GM13976 (cell line): ENCODE measurements at places on chromosomes 1 and 21.

GRCh38 chr1:18093193-18093592 is 14.4 kb upstream of the IGSF21 start:
- DNase-seq: no peak

DNA sequence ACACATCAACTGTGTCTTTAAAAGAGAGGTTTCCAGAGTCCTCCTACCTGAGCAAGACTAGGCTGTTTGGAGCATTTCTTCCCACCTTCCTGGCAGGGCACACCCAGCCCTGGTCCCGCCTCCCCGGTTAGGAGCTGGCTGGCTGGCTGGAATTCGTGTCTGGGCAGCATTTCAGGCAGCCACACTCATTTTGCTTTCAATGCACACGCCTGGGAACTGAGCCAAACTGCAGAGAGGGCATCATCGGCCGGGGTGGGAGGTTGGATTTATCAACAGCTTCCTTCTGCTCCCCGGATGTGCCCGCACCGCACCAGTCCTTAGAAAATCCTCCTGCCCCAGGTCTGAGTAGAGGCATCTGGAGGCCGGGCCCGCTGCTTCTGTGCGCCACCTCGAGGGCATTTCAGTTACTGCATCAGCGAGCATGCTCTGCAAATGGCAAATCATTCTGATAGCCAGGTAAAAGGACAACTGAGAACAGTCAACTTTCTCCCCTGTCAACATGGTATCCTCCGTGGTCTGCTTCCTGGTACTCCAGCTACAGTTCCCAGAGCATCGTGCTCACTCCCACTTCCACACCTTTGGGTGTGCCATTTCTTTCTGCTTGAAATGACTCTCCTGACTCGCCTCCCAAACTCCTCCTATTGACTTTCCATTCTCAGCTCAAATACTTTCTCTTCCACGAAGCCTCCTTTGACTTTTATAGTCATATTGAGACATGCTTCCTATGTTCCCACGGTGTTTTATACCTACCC is 20.6 kb downstream of the TCEA3 start:
- peak; percentile 86 for DNase-seq

DNA sequence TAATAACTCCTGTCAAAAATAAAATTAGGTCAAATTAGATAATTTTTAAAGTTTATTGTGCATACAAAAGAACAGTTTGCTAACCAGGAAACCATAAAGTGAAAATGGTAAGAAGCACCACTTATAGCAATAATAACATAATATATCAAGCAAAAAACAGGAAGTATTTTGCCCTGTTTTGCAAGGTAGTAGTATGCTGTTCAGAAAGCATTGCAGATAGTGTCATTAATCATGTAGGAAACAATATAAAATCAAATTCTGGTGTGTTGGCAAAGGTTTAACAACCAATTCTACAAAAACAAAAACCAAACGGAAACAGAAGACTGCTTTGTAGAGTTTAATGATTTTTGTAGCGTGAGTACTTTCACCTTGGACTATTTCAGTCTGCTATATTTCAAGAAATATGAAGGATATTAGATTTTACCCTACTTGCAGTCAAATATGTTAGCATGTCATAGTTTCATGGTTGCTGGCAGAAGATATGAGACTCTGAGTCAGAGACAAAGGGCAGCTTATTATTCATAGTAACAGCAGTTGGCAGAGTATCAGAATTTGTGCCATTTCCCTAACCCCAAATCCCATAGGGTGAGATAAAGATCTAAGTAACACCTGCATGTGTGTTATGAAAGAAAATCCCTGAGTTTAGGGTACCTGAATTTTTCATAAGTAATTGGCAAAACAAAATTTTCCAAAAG is 729.0 kb upstream of the BRINP3 start:
- DNase-seq: no peak

DNA sequence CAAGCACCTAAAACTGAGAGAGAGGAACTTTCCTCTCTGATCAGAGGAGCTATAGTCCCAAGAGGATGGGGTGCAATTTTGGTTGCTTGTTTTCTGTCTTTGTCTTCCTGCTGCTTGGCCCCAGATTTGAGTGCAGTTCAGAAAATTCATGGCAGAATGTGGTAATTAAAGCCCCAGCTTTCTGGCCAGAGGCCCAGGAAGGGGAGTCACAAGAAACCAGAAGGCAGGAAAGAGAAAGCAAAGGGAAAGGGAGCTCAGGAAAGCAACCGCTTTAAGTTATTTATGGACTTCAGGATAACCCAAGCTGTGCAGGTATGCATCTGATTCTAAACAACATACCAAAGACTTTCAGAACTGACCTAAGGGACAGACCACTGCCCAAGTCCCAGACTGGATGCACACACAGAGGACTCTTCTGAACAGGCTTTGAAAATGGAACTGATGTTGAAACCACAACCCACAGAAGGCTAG is 88.8 kb downstream of the ST3GAL3 start:
- DNase-seq: no peak

DNA sequence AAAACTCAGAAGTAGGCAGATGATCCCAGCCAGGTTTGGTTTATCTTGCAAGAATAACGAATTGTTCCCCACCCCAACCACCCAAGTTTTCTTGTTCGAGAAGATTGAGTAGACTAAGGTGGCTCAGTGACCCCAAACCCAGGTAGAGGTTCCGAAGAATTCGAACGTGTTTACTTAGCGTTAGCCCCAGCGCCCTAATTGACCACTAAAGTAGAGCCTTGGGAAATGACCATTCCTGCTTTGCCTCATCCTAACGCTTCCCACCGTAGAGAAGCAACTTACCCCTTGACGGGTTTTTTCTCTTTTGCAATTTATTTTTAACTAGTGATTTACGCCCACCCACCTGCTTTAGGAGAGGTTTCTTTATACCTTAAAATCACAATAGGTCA is 870 bp downstream of the FBXO28 start:
- DNase-seq: no peak

DNA sequence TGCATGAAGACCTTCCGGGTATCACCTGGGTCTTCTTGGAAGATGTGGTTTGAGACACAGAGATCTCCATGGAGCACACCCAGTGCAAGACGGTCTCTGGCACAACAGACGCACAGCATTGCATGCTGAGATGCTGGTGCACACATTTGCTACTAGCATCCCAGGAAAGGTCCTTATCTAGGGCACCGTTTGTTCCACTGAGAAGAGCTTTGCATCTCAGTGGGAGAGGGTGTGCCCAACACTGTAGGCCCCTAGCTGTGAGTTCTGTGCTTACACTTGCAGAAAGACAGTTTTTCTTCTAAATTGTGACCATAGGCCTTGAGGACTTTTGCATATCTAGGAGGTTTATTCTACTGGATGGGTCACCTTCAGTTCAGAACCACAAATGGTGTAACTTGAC is 554.1 kb downstream of the MATN1 start:
- DNase-seq: no peak

DNA sequence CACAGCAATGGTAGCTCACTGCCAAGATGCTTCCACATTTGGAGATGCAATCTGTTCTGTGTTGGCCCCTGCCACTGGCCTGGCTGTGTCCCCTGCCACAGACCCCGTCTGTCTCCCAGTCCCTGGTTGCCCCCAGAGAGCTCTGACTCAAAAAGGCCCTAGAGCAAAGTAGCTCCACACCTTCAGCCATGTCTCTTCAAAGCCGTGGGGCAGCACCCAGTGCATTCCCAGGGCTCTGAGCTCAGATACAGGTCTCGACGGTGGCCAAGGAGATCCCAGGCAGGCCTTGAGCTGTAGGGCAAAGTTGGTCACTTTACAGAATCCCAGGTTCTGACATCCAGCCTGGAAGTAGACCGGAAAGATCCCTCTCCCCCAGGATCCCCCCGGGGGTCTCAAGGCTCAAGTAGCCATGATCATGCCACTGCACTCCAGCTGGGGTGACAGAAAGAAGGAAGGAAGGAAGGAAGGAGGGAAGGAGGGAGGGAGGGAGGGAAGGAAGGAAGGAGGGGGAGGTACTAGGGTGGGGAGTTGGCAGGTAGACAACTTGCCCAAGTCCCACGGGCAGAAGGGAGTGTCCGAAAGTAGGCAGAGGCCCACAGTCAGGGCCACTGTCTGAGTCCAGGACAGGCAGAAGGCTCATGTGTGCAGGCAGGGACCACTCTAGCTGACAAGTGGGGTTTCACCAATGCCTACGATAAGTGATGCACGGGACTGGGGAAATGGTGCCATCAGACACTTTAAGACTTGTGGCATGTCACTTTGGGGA is 4.8 kb upstream of the ARF1 start:
- no peak for DNase-seq

DNA sequence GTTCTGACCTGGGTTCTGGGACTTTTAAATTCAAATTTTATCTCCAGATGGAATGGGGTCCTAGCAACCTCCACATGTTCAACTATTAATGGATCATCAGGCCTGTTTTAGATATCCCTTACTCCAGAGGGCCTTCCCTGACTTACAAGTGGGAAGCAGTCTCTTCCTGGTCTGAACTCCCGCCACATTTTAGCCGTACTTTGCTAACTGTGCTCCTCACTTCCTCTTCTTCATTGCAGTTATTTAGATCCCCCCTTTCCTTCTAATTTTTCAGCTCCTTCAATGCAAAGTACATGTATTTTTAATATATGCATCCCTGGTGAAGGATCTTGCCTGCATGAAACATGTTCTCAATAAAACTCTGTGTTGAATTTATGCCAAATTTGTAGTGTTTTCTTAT is 3.7 kb downstream of the CD1A start:
- DNase-seq: no peak

DNA sequence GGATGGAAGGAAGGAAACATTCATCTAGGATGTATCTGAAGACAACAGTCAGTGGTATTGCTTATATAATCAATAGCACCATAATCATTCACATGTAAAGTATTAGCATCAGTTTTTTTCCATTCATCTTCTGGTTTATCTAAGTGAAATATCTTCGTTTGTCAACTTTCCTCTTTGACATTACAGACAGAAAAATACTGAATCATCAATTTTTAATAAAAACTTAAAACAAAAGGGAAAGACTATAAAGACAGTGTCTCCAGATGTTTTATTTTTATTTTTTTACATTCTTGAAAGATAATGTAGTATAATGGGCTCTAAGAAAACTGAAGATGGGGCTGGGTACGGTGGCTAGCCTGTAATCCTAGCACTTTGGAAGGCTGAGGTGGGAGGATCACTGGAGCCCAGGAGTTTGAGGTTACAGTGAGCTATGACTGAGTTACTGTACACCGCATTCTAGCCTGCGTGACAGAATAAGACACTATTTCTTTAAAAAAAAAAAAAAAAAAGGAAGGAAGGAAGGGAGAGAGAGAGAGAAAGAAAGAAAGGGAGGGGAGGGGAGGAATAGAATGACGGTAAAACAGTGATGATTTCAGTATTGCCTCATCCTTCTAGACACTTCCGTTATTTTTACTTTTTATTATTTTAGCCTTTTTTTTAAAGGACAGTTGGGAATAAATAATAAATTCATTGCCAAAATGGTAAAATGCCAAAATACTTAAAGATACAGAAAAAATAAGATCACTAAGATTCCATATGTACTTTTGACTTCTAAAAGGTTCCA is 89.5 kb downstream of the NRIP1 start:
- DNase-seq: no peak

GRCh38 chr1:66383168-66383567 is 150.8 kb upstream of the SGIP1 start:
- DNase-seq: no peak
